ENCODE measurements at places on chromosomes 2 and 18.

- DNase-seq: no peak
Measured at GRCh38 chr2:192216336-192216735, 21.6 kb upstream of the TMEFF2 start.

DNA sequence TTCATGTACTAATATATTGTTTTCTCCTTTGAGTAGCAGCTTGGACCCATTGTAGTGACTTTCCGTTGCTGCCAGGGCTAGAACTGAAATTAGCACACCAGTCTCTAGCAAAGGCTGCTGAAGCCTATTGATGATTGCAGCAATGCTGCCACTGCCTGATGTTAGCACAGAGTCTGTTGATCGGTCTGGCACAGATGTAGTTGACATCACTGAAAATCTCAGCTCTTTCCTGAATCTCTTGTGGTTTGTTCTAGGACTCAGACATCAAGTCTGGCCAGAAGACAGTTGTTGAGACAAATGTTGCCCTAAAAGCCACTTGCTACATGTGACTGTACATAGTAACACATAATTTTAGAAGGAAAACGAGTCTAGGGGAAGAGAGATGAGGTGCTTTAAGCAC, 47.2 kb downstream of the VAPA start:
- DNase-seq: no peak

DNA sequence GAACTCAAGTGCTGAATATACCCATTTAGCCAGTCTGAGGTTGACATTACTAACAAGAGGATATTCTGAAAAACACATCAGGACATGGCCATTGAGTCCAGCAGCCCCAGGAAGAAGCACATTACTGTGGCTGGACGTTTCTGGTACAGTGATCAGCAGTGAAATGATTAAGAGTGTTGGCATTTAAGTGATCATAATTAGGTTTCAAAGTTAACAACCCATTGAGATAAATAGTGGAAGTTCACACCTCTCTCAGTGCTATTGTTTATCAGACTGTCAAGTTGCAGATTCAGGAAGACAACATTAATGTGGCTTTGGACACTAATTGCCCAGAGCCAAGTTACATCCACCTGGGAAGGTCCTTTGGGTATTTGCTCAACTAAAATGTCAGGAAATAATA, 139.5 kb upstream of the GAREM1 start:
- DNase-seq: no peak

DNA sequence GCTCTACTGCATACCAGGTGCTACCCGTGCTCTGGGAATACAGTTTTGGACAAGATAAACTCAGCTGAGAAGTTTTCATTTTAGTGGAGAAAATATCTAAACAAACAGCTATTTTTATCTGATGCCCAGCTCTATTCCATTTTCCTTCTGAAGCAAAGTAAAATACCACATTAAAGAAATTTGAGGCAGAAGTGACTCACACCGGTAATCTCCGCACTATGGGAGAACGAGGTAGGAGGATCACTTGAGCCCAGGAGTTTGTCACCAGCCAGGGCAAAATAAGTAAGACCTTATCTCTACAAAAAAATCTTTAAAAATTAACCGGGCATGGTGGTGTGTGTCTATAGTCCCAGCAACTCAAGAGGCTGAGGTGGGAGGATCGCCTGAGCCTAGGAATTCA, 416.2 kb upstream of the LYPD1 start:
- DNase-seq: no peak

DNA sequence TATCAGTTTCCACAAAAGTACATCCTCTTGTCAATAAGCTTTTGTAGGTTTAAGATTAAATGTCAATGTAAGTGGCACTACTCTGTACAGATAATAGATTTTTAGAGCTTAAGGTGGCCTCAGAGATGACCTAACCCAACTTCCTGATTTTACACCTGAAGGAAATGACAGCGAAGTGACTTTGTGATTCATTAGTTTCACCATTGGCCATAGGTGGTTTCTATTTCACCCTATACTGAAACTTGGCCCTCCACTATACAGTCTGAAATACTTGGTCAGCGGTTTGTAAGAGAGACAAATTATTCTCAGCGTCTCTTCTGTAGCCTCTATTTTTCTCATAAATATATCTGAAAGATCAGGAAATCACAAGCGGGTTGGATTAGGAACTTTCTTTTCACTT, 330.4 kb upstream of the FAM98A start:
- DNase-seq: no peak

DNA sequence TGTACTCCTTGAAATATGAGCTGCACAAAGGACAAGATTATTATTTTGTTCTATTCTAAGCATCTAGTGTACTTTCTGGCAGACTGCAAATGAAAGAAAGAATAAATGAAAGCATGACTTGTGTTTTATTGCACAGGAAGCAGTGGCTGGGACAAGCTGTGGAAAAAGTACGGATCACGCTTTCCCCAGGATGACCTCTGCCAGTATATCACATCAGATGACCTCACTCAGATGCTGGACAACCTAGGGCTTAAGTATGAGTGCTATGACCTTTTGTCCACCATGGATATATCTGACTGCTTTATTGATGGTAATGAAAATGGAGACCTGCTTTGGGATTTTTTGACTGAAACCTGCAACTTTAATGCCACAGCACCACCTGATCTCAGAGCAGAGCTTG, 49.4 kb downstream of the HNMT start:
- DNase-seq: no peak

- no peak for DNase-seq
Measured at GRCh38 chr18:78367996-78368395, 611.6 kb upstream of the SALL3 start.

GRCh38 chr2:84870306-84870705, 10.6 kb downstream of the TRABD2A start:
- DNase-seq: no peak

DNA sequence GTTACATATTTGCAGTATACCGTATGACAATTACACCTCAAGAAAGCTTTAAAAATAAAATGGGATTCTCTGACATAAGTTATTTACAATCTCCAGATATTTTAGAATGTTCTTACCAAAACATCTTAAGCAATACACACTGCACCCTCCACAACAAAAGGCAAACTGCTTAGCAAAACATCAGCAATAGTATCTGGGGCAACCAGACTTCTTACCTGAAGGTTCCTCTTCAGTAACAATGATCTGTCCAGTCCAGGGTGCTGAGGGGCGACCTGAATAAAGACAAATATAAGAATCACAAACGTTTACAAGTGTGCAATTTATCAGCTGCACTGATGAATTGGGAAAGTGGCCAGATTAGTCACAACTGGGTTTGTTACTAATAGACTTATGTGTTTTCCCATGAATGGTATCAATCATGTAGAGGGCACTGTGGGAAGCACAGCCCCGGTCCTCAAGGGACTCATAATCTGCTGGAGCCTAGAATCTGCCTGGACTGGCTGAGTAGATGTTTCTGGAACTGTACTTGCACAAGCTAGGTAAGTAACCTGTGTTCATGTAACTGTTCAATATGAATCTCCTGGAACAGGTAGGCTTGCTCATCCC, 70.7 kb downstream of the MYOM1 start:
- DNase-seq: no peak

GRCh38 chr2:171792886-171793580, 101.0 kb downstream of the SLC25A12 start:
- DNase-seq: no peak

DNA sequence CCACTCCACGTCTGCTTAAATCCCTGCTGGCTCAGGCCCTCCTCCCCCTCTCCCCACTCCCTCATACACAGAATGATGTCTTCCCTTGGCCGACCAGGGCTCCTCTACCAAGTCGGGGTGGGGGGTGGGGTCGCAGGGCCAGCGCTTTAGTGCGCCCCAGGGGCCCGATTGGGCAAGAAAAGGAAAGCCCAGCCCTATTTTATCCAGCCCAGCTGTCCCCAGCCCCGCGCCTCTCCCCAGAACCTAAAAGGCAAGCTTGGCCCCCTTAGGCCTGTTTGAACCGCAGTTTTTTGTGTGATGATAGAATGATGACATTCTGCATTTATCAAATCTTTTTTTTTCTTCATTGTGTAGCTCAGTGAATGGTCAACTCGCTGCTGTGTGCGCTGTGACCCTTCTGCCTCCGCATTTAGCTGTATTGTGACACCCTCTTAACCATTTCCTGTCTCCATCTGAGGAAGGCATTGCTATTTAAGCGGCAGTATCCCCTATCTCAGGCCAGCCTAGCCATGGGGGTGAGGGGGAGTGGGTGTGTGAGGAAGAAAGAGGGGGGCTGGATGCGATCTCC, 231.4 kb downstream of the HAUS1 start:
- no peak for DNase-seq

- no peak for DNase-seq
Measured at GRCh38 chr18:62867534-62867933, 152.2 kb downstream of the PHLPP1 start.

DNA sequence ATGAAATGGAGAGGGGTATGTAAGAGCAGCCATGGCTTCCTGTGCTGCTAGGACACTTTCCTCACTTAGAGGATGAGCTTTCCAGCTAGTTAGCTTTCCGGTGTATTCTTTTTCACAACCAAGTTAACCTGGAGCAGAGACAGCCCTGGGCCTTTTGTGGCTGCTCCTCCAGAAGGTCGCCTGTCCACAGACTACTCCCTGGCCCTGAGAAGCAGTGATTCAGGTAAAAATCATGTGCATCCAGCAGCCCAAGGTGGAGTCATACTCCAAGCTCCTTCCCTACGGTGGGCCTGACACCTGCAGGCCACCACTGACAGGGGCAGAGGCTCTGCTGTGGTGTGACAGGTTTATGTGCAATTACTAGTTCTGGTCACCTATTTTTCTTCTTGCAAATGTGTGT, 187.2 kb downstream of the ANKRD30B start:
- no peak for DNase-seq

- no peak for DNase-seq
Measured at GRCh38 chr18:69585696-69586095, 185.0 kb downstream of the DOK6 start.

GRCh38 chr2:47403609-47404193, 745 bp downstream of the MSH2 start:
- no peak for DNase-seq

DNA sequence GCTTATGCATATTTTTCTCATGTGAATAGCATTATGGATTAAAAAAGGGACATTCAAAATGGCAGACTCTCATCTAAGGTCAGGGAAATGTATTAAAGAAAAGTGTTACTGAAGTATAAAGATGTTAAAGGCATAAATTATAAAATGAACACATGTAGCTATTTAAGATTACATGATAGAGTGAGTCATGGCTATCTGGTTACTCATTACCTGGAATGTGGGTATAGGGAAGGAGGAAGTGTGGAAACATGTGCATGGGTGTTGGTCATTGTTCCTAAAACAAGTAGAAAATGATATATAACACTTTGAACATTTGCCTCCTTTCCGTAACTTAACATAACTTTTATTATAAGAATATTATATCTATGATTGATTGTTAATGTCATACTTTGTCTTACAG, 66.4 kb downstream of the MYO1B start:
- peak; percentile 58 for DNase-seq

DNA sequence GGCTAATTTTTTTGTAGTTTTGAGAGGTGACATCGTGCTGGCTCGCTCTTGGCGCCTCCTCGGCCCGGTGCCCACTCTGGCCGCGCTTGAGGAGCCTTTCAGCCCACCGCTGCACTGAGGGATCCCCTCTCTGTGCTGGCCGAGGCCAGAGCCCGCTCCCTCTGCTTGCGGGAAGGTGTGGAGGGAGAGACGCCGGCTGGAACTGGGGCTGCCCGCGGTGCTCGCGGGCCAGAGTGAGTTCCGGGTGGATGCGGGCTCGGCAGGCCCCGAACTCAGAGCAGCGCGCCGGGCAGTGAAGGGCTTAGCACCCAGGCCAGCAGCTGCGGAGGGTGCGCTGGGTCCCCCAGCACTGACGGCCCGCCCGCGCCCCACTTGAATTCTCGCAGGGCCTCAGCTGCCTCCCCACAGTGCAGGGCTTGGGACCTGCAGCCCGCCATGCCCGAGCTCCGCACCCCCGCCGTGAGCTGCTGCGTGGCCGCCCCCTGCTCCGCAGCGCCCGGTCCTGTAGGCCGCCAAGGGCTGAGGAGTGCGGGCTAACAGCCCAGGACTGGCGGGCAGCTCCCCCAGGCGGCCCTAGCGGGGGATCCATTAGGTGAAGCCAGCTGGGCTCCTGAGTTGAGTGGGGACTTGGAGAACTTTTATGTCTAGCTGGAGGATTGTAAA, 113.2 kb upstream of the ZSWIM2 start:
- no peak for DNase-seq

GRCh38 chr2:128734521-128735295, 416.0 kb upstream of the HS6ST1 start:
- no peak for DNase-seq

DNA sequence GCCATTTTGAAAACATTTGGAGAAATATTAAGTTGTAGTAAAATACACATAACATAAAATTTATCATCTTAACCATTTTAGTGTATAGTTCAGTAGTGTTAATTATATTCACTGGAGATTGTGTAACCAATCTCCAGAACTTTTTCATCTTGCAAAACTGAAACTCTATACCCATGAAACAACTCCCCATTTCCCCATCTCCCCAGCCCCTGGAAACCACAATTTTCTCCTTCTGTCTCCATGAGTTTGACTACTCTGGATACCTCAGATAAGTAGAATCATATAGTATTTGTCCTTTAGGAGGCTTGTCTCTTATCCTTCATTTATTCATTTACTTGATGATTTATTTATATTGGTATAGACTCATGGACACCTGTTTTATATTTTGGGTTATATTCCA, 392.9 kb downstream of the SETBP1 start:
- no peak for DNase-seq

DNA sequence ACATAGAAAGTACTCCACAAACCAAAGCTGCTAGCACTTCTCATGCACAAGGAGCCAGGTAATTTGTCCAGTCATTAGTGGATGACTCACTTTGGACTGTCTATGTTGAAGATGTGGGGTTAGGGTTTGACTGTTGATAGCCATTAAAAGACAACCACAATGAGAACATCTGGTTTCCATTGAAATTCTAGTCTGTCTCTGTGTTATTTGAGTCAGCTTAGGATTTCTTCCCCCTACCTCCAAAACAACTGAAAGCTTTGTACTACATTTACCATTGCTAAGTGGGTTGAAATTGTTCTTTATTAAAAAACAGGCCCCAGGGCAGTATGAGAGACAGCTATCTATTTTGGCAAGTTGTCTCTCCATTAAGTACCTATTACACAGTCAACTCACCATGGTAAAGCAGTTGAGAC, 50.2 kb upstream of the ANKRD44 start:
- peak; percentile 84 for DNase-seq

- no peak for DNase-seq
Measured at GRCh38 chr2:63701406-63701805, 112.6 kb downstream of the MDH1 start.

DNA sequence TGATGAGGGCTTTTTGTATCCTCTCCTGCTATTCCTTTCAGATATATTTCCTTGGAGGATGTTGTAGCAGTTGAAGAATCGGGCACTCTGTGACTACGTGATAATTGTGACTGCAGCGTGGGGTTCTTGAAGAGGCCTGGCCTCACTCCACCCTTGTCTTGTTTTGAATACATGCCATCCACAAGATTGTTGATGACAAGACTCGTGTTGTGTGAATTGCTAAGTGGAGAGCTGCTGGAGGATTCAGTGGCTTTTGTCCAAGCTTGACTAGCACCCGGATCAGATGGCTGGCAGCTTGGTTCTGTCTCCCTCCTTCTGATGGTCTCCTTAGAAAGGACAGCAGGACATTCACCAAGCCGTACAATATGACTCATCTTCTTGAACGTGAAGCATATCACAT, 146.9 kb downstream of the DAW1 start:
- DNase-seq: no peak

Data from HFF-Myc (cell line).